ENCODE measurements at places on chromosomes 5 and 9. TPM values are rescaled to one million over a fixed set of nuclear protein-coding genes. Genes with fewer than 3 reads are reported as not detected.

Gene MSANTD3
- 24.1 TPM for total RNA-seq

Gene MARVELD2
- total RNA-seq: 0.87 TPM

Gene TAF11L9
- not detected for total RNA-seq

DNA sequence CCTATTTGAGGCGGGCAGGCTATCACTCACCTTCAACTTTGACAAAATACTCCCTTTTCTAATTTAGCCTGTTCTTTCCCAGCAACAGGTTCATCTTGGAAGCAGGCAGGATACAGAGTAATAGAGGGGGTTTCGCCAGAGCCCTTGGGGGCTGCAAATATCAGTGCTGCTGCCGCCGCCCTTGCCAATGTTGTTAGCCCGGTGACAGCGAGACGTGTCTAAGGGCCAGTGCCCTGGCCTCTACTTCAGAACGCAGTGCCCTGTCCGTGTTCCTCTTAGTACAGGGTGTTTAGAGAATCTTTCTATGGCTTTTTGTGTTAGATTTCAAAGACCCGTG, 703 bp downstream of the FAM120AOS start:
- peaks cover 30% of the 10 kb centered on the region for H3K4me1 ChIP-seq
- H3K4me3 ChIP-seq: peak overlapping the region; percentile 99
- peaks cover 25% of the 10 kb centered on the region for H3K36me3 ChIP-seq
- no peaks in the 10 kb centered on the region for H3K27me3 ChIP-seq

GRCh38 chr9:115855458-115856133, 298.0 kb upstream of the PAPPA start:
- no peaks in the 10 kb centered on the region for H3K27me3 ChIP-seq
- no peaks in the 10 kb centered on the region for H3K36me3 ChIP-seq
- no peak overlapping the region for H3K27ac ChIP-seq
- no peak overlapping the region for H3K4me3 ChIP-seq
- H3K4me1 ChIP-seq: no peaks in the 10 kb centered on the region

DNA sequence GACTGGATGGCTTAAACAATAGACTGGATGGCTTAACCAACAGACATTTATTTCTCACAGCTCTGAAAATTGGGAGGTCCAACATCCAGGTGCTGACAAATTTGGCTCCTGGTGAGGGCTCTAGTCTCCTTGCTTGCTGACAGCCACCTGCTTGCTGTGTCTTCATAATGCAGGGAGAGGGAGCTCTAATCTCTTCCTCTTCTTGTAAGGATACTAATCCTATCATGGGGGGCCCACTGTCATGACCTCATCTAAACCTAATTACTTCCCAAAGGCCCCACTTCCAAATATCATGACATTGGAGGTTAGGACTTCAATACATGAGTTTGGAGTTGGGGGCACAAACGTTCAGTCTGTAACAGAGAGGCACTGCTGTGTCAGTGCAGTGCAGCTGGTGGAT, 26.4 kb downstream of the FOXD1 start:
- peaks cover 12% of the 10 kb centered on the region for H3K4me1 ChIP-seq
- no peak for DNase-seq
- H3K27me3 ChIP-seq: peaks cover 54% of the 10 kb centered on the region

Gene OTP
- total RNA-seq: not detected

DNA sequence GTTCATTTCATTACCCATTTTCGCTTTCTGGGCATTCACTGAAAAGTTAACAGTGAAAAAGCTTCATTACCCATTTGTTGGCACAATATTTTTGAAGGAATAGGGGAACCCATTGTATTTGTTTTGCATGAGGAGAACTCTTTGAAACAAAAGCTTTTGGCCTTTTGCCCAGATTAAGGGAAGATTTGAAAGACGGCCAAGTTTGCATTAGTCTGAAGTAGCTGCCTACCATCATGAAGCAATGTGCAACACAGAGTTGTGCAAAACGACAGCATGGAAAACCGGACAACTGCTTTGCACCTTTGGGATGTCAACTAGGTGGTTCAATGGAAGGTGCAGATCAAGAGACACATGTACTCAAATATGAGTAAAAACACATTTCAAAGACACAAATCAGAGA, 84.9 kb downstream of the TRPM3 start:
- H3K4me3 ChIP-seq: no peak overlapping the region
- no peak for DNase-seq
- no peaks in the 10 kb centered on the region for H3K4me1 ChIP-seq
- H3K36me3 ChIP-seq: no peaks in the 10 kb centered on the region

DNA sequence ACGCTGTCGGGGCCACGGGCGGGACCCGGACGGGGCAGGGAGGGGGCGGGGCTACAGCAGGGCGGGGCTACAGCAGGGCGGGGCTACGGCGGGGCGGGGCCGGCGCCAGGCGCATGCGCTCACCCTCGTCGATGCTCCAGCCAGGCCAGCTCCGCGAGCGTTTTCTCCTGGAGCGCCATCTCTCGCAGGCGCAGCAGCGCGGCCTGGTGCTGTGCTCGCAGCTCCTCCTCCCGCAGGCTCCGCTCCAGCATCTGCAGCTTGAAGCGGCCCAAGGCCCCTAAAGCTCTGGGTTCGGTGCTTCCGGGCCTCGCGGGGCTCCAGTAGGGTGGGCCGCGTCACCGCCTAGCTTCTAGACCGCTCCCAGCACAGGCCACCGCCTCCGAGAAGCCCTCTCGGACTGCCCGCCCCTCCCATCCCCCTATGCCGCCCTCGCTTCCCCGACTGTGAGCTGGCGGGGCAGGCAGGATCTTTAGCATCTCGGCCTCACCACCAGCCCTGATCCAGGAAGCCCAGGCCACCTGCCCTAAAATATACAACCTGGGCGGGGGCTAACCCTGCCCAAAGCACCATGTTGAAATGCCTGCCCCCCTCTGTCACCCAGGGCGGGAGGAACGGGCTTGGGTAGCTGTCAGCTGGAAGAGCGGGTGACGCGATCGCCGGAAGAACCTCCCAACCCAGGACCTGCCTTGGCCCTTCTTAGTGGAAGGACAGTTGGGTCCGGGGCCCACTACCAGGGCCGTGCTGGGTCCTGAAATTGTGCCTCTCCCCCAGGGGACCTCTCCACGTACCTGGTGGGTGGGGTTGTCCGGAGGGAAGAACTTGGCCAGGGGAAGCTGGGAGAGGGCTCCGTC, 21.9 kb upstream of the QSOX2 start:
- no peak overlapping the region for H3K27ac ChIP-seq
- H3K4me3 ChIP-seq: peak overlapping the region; percentile 23
- peaks cover 7% of the 10 kb centered on the region for H3K4me1 ChIP-seq
- DNase-seq: peak; percentile 94

DNA sequence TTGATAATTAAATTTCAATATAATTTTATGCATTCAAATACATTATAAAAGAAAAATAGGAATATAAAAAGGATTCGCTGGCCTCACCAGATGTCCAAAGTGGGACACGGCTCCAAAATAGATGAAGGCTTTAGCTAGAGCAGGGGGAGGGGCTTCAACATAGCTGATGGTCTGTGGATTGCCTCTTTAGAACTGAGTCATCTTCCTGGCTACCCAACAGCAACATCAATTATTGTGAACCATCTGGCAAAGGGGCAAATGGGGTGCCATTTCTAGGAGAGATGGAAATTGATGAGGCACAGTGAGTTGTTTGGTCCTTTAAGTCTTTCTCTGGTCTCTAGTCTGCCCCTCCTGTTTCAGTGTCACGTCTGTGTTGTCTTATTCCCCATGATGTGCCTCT, 44.2 kb upstream of the CD180 start:
- DNase-seq: no peak
- H3K4me3 ChIP-seq: no peak overlapping the region
- H3K27ac ChIP-seq: no peak overlapping the region
- H3K27me3 ChIP-seq: no peaks in the 10 kb centered on the region
- no peaks in the 10 kb centered on the region for H3K4me1 ChIP-seq

DNA sequence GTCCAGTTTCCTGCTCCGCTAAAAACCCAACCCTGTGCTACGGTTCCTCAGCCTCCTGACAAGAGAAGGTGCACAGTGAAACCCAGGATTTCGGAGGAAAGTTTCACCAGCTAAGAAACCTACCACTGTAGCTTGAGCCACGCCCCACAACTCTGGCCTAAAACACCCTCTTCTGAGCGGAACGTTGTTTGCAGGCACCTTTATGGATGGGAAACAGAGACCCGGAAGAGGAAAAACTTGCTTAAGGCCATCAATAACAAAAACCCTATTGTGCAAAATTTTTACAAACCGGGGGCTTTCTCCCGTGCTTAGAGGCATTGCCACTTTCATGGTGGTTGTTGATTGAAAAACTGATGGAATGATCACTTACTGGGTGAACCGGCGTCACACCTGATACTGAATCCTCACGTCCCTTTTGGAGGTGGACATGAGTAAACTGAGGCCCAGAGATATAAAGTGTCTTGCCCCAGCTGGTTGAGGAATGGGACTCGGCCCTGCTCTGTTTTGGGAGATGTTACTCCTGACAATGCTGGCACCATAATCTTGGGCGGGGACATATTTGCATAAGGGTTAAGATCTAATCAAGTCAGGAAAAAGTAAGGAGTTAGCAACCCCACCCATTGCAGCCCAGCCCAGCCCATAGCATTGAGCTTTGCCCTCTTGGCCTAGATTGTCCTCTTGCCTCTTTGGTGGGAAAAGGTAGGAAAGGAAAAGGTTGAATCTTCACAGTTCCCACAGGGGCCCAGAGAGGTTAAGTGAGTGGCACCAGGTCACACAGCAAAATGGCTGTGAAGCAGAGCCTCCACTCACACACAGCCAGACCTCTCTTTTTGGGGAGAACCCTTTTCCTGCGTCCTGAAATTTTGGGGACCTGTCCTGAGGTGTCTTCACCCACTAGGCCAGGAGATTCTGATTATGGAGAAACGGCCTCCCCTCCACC, 23.2 kb upstream of the PTGS1 start:
- H3K4me3 ChIP-seq: peak overlapping the region; percentile 39
- peak overlapping the region; percentile 87 for H3K27ac ChIP-seq
- DNase-seq: no peak
- no peaks in the 10 kb centered on the region for H3K27me3 ChIP-seq

- H3K36me3 ChIP-seq: no peaks in the 10 kb centered on the region
- no peak overlapping the region for H3K4me3 ChIP-seq
- peaks cover 95% of the 10 kb centered on the region for H3K4me1 ChIP-seq
- H3K27ac ChIP-seq: peak overlapping the region; percentile 80
Measured at GRCh38 chr9:95091601-95092261, 225.8 kb downstream of the FANCC start.

DNA sequence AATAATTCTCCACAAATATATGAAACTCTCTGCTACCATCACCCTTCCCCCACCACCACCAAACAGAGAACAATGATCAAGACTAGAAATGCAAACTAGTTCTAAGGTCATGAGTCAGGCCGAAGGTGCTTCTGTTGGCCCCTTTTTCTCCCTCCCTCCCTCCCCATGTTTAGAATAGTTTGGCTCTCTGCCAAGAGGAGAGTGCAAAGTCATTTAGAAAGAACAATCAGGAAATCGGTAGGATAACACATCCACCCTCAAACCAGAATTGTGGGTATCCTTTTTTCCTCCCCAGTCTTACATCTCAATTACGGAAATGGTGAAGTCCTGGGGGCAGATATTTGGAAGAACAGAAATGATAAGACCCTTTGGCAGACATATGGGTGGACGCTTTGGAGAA, 170.1 kb downstream of the SLF1 start:
- no peaks in the 10 kb centered on the region for H3K27me3 ChIP-seq
- H3K4me3 ChIP-seq: no peak overlapping the region
- no peak overlapping the region for H3K27ac ChIP-seq
- H3K36me3 ChIP-seq: no peaks in the 10 kb centered on the region
- no peaks in the 10 kb centered on the region for H3K4me1 ChIP-seq
- DNase-seq: no peak

DNA sequence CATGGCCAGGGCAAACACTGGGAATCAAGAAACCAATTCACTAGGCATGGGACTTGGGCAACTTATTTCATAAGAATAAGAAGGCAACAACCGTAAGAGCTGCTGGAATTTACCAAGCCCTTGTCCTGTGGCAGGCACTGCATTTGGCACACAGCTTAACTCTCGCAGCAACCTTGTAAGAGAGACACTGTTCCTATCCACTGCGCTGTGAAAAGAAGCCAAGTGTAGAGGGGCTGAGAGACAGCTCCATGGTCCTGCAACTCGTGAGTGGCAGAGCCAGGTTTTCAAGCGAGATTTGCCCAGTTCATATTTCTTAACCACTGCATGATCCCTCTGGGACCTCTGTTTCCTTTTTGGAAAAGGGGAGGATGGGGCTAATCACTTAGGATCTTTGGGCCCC, 129.3 kb upstream of the STC2 start:
- no peaks in the 10 kb centered on the region for H3K27me3 ChIP-seq
- peaks cover 30% of the 10 kb centered on the region for H3K4me1 ChIP-seq
- H3K36me3 ChIP-seq: no peaks in the 10 kb centered on the region
- DNase-seq: no peak
- H3K4me3 ChIP-seq: no peak overlapping the region

Measured in heart left ventricle (tissue), 16 donors.